ENCODE measurements at places on chromosomes 6 and 20.

GRCh38 chr6:15484140-15484539 is 178.7 kb downstream of the DTNBP1 start:
- H3K36me3 ChIP-seq: no peaks in the 10 kb centered on the region
- no peaks in the 10 kb centered on the region for H3K4me1 ChIP-seq
- H3K27me3 ChIP-seq: no peaks in the 10 kb centered on the region
- no peak for DNase-seq

GRCh38 chr6:149891259-149891658 is 6.7 kb downstream of the RAET1E start:
- H3K4me3 ChIP-seq: no peak overlapping the region
- H3K36me3 ChIP-seq: no peaks in the 10 kb centered on the region
- DNase-seq: no peak
- H3K4me1 ChIP-seq: peaks cover 15% of the 10 kb centered on the region

GRCh38 chr6:20205722-20206161 is 6.5 kb downstream of the MBOAT1 start:
- DNase-seq: no peak
- H3K4me1 ChIP-seq: no peaks in the 10 kb centered on the region
- no peaks in the 10 kb centered on the region for H3K36me3 ChIP-seq
- no peak overlapping the region for H3K4me3 ChIP-seq
- H3K27ac ChIP-seq: peak overlapping the region; percentile 51

- no peaks in the 10 kb centered on the region for H3K36me3 ChIP-seq
- no peak overlapping the region for H3K27ac ChIP-seq
- H3K4me1 ChIP-seq: no peaks in the 10 kb centered on the region
- no peak overlapping the region for H3K4me3 ChIP-seq
- H3K27me3 ChIP-seq: no peaks in the 10 kb centered on the region
Measured at GRCh38 chr20:52004018-52004417, 187.6 kb downstream of the ZFP64 start.

DNA sequence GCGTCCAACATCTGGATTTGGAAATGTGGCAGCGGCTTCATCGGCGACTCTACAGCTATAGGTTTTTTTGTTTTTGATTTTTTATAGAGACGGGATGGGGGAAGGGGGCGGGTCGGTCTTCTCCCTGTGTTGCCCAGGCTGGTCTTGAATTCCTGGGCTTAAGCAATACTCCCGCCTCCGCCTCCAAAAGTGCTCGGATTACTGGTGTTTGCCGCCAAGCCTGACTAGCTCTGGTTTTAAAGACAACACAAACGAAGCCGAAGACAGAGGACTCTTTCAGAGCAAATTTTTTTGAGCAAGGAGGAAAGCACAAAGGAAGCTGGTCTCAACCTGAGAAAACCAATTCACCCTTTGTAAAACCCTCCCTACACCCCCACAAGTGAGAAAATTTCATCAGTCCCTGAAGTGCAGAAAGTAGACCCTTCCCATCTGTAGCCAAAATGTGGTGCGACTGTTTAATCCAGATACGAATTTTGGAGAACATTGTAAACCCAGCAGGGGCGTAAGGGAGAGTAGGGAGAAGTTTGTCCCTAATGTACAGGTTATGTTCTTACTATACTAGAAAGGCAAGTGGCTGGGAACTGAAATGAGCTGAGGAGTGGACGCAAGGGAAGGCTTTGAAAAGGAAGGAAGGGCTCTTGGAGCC is 185.9 kb downstream of the TRIM27 start:
- no peak overlapping the region for H3K27ac ChIP-seq
- no peaks in the 10 kb centered on the region for H3K4me1 ChIP-seq
- H3K27me3 ChIP-seq: no peaks in the 10 kb centered on the region
- no peaks in the 10 kb centered on the region for H3K36me3 ChIP-seq
- DNase-seq: no peak

DNA sequence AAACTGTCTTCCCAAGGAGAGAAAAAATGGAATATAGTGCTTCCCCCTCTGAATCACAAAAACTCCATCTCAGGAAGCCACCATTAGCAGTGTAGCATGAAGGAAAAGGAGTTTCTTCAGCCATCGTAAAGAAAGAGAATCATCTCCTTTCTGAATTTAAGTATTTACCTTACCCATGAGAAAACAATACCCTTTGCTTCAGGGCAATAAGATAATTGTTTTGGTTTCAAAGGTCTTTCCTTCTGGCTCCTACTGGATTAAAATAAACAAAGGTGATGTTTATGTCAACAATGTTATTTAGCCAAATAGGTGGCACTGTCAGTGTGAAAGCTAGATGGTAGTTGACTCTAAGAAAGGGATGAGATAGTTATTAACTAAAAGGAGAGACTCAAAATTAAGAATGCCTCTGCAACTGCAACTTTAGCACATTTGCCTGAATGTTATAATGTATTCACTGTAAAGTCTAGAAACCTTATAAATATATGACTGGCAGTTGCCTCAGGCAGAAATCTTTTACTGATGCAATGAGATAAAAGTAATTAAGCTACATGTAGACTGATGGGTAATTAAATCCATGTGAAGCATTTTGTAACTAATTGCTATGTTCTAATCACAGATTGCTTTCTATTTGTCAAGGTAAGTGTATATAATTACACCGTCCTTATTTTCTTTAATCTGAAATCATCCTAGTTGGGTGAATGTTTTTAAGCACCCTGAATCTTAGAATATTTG is 399.0 kb downstream of the CDKAL1 start:
- H3K27me3 ChIP-seq: no peaks in the 10 kb centered on the region
- H3K4me3 ChIP-seq: no peak overlapping the region
- H3K4me1 ChIP-seq: peaks cover 2% of the 10 kb centered on the region

DNA sequence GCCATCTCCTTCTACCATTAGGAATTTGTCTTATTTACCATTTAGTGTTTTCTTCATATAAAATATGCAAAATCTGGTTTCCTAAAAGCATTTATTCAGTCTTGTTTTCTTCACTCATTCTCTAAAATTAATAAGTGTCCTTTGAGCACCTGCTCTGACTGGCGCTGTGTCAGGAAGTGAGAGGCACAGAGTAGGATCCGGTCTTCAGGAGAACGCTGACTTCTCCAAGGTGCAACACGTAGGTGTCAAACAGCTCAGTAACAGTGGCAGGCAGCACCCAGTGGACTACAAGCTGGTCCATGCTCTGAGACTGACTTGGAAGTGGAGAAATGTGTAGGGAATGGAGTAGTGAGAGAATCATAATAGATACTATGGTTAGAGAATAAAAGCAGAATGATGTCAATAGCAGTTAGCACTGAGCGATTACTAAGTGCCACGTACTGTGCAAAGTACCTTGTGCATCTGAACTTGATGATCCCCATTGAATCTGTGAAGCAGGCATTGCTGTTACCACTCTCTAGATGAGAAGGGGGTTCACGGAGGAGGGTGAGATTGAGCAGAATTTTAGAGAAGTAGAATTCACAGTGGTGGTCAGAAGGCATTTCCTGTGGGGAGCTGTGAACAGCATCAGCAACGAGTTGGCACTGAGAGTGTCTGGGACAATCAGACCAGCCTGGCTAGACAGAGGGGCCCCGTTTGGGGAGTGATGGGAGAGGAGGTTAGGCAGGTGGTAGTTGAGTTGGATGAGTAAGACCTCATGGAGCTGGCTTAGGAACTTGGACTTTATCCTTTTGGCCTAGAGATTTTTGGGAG is 569.8 kb downstream of the QKI start:
- no peak for DNase-seq
- H3K27ac ChIP-seq: no peak overlapping the region
- H3K4me3 ChIP-seq: no peak overlapping the region
- H3K4me1 ChIP-seq: no peaks in the 10 kb centered on the region
- H3K36me3 ChIP-seq: no peaks in the 10 kb centered on the region
- no peaks in the 10 kb centered on the region for H3K27me3 ChIP-seq
